T-helper 1 cell treated with Interleukin-12 subunit alpha and Interleukin-12 subunit beta and Interleukin-4 antibody, amounts not matched to agents 30 ng/mL and 1 ng/mL, for 36 hours (primary cell): ENCODE measurements at places on chromosomes 5 and 9. TPM values are rescaled to one million over a fixed set of nuclear protein-coding genes. Genes with fewer than 3 reads are reported as not detected.

PFN3 gene
- total RNA-seq, result not detected in 2 replicates

TNFSF8 gene
- total RNA-seq, result 171 and 182 TPM in 2 replicates

MARCHF3 gene
- total RNA-seq, result 5.6 and 6.5 TPM in 2 replicates

ARL14EPL gene
- not detected in 2 replicates for total RNA-seq

NIPAL4 gene
- 0.54 and 1.0 TPM in 2 replicates for total RNA-seq
